ENCODE measurements at places on chromosomes 11 and 22.
A peak's percentile ranks its signal among the peaks of the same experiment; 100 is the strongest.

GRCh38 chr11:66741153-66741552 lies 12.1 kb upstream of the SPTBN2 start:
- no peak for DNase-seq

DNA sequence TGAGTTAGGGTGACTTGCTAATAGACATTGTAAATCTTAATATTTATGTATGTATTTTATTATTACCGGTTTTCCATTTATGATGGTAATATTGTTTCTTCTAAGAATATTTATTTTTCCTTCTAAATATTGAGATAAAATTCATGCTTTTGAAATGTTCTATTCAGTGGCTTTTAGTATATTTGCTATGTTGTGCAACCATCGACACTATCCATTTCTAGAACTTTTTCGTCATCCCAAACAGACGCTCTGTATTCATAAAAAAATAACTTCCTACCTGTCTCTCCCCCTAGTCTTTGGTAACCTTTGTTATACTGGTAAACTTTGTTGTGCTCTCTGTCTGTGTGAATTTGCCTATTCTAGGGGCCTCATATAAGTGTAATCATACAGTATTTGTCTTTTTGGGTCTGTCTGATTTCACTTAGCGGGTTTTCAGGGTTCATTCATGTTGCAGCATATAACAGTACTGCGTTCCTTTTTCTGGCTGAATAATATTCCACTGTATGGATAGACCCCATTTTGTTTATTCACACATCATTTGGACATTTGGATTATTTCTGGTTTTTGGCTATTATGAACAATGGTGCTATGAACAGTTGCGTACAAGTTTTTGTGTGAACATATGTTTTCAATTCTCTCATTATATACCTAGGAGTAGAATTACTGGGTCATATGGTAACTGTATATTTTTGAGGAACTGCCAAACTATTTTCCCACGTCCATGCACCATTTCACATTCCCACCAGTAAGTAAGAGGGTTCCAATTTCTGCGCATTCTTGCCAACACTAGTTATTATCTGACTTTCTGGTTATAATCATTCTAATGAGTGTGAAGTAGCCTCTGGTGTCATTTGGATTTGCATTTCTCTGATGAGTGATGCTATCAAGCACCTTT lies 15.9 kb downstream of the NEAT1 start:
- DNase-seq = no peak

- no peak for DNase-seq
These were observed 312.7 kb downstream of the SOX6 start for GRCh38 chr11:16043617-16044016.

DNA sequence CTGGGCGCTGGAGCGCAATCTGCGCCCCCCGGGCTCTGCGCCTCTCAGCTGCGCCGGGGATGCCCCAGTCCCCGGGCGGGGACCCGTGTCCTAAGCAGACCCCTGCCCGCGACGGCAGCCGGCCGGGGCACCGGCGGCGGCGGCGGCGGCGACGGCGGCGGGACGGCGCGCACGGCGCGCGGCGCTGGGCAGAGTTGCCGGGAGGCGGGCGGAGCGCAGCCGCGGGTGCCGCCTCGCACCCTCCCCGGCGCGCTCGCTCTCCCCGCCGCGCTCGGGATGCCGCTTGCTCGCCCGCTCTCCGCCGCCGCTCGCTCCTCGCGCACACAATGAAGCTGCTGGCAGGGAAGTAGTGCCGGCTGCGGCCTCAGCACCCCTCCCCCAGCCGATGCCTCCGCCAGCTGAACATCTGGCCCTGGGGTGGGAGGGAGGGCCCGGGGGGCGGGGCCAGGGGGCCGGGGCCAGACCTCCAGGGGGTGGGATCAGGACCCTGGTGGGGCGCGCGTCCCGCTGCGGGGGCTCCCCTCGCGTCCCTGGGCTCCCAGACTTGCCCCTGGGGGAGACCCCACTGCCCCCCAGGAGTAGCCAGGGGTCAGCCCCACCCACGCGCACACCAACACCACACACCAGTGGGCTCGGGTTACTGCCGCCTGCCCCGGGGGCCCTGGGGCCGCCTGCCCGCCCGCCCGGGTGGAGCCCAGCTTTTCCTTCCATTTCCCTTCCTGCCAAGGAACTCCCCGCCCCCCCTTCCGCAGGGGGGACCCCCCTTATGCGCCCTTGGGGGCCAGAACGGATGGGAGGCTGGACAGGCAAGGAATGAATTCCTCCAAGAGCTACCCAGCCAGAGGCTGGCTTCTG lies at the start of gene RCOR2:
Gene RCOR2, minus strand, starts transcription at position 328 of the 855 bp plus-strand sequence. CDS start 708 bp downstream, outside the sequence.
- DNase-seq = peak; percentile 66

- no peak for DNase-seq
These were observed 20.1 kb upstream of the NCAM1 start for GRCh38 chr11:112941104-112941503.

DNA sequence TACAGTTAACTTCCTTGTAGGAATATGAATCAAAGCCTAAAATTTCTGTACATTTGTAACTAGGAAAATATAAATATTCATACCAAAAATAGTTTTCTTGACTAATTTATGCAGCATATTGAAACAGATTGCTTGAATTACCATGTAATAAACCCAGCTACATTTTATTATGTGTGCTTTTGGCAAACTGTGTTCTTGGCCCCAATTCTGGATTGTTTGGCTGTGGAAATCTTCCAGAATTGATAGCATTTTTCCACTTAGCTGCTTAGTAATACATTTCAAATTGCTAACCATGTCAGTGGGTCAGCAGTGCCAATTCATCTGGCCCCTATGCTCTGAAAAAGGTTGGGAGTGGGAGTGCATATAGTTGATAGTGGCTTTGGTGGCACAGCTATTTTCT lies 32.3 kb downstream of the PDHX start:
- DNase-seq = no peak

- DNase-seq = no peak
These were observed 67.6 kb downstream of the UBASH3B start for GRCh38 chr11:122723106-122723505.

- DNase-seq = no peak
These were observed 18.7 kb downstream of the SLC6A5 start for GRCh38 chr11:20618083-20618482.

- no peak for DNase-seq
These were observed 3.2 kb downstream of the TAF6L start for GRCh38 chr11:62774407-62774806.

GRCh38 chr11:68543594-68543993 lies 83.0 kb downstream of the PPP6R3 start:
- no peak for DNase-seq

GRCh38 chr22:30262917-30263741 lies 3.5 kb downstream of the OSM start:
- no peak for DNase-seq

- no peak for DNase-seq
These were observed 52.0 kb upstream of the A4GALT start for GRCh38 chr22:42772647-42773046.

GRCh38 chr11:96145163-96145585 lies 197.8 kb downstream of the MAML2 start:
- DNase-seq = no peak

DNA sequence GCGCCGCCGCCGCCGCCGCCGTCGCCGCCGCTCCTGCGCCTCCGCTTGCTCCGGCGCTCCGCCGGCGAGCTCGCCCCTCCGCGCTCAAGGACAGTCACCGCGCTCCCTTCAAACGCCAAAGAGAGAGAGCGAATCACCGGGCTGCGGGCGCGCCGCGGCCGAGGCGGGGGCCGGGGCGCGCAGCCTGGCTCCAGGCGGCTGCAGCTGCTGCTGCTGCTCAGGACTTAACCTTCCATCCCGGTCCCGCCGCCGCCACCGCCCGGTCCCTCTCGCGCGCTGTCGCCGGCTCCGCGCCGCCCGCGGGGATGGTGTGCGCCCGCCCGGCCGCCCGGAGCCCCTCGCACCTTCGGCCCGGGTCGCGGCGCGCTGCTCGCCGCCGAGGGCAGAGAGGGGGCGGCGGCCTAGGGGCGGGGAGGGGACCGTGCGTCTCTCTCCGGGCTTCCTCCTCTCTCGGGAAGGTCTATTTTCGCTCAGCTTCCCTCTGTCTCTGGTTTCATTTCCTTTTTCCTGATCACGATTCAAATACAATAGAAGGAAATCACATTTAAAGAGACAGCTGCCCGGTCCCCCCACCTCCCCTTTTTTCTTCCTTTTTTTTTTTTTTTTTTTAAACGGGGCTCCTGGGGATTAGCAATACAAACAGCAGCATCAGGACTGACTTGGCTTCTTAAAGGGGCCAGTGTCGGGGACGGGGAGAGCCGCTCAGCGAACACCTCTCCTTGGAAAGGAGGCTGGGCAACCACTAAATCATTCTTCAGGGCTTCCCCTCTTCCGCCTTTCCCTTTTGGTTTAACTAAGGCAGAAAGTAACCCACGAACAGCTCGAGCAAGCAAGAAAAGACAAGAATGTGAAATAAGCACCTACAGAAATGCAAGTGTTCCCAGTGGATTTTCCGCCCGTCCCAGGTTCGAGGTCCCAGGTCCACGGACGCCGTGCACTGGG lies 22.1 kb downstream of the LMO2 start:
- DNase-seq = no peak

- peak; percentile 30 for DNase-seq
These were observed 122.6 kb downstream of the MICAL2 start for GRCh38 chr11:12232817-12233601.

GRCh38 chr11:119316729-119317591 lies at the start of gene MCAM:
MCAM (minus strand) TSS chr11:119317130; CDS start chr11:119317101, 29 bp downstream.
- DNase-seq = no peak

Data from SW 1271 (cell line).